ENCODE measurements at places on chromosomes 7 and 10. TPM values are rescaled to one million over a fixed set of nuclear protein-coding genes. Genes with fewer than 3 reads are reported as not detected.

DNA sequence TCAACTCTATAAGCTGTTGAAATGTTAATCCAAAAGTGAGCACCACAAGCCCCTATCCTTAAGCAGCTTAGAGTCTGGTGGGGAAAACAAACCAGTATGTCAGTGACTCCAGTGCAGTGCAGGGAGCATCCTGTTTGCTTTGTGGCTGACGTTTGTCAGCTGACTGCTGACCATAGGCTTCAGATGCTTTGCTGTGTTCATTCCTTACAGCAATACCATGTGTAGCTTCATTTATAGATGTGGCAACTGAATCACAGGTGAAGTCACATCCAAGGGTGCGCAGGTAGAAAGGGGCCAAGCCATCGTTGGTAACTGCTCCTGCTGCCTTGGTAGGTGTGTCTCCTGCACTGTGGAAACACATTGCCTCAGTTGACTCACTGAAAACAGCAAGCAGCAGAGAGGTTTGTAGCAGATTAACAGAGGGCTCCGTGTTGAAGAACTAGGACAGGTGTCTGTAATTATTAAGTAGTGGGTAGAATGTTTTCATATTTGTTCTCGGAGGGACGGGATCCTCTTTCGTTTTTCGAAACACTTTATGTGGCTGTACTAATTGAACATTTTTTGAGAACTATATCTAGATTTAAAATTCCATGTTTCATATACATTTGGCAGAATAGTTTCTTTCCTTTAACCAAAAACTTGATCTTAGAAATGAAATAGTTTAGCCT is 2.0 kb downstream of the INSIG1 start:
- DNase-seq = peak; percentile 69

GRCh38 chr10:7045891-7046599 is 364.8 kb downstream of the SFMBT2 start:
- DNase-seq = peak; percentile 29

GRCh38 chr7:155448632-155449007 is 9.3 kb upstream of the EN2 start:
- DNase-seq = no peak

- DNase-seq = no peak
Observed at GRCh38 chr7:229184-229964, 37.0 kb downstream of the FAM20C start.

- no peak for DNase-seq
Observed at GRCh38 chr7:80634505-80634904, 3.9 kb upstream of the CD36 start.

DNA sequence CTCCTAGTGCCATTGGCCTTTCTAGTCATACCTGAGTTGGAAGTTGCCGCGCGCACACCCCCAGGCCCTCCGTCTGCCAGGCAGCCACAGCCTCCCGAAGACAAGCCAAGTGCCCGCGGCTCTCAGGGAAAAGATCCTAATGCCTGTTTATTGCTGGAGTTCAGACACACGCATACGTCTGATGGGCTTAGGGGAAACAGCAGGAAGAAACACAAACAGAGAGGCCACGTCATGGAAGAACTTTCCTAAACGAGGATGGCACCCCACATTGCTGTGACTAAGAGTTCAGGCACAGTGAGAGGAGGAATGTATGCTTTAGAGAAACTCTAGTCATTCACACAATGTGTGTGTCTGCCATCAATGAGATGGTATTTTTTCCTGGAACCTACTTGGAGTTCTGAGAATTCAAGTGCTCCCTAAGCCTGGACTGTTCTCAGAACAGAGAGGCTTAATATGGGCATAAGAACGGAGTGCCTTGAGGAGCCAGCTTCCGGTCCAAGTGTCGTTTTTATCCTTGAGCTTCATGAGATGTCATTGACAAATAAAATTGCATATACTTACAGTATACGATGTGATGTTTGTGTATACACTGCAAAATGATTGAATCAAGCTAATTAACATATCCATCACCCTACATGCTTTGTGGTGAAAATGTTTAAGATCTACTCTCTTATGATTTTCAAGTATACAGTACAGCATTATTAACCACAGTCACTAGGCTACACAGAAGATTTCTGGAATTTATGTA is 11.6 kb upstream of the RBP3 start:
- no peak for DNase-seq

DNA sequence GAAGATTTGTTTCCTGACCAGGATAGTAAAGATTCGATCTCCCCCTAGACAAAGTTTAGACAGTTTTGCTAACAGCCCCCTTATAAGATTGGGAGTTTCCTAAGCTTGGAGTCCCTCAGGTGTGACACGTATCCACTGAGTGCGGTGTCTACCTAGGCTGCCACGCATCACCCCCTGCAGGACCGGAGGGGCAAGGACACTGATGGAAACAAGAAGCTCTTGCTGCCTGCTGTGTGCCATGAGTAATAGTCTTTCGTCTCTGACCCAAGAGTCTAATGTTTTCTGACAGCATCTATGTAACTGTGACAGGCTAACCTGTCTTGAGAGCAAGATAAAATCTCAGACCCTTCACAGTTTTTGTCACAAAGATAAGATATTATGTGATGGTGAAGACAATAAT is 173.5 kb downstream of the SEMA3E start:
- DNase-seq = no peak

DNA sequence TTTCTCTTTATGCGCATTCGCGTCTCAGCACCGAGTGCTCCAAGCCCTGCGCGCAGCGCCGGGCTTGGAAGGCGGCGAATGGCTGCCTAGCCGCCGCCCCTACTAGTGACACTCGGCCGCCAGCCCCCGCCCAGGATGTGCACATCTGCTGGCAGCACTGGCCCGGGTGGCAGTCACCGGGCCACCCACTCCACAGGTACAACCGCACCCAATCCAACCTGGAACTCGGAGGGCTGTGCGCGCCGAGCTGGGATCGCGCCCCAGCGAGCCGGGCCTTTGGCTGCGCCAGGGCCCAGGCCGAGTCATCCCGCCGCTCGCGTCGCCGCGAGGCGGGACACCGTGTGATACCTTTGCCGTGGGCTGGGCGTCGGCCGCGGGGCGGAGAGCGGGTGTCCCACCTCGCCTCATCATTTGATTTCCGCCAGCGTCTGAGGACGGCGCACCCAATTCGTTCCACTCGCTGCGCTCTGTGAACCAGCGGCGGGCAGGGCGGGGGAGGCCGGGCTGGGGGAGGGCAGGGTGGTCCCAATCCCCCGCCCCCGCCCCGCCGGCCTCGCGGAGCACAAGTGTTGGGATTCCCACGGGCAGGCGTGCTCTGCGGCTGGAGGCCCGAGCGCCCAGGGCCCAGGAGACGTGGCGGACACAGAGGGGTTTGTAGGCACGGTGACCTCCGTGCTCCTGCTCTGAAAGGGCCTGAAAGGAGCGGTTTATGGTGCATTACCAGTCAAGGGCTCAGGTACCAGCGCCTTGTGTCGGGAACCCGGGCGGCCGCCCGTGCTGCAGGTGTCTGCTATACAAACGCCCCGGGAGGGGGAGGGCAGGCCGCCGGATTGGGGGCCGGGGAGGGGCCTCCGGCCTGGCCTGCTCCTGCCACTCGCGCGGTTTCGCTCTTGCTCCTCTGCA is 17.8 kb upstream of the PTF1A start:
- no peak for DNase-seq

- DNase-seq = no peak
Observed at GRCh38 chr7:100974021-100974420, 4.7 kb downstream of the MUC12 start.

DNA sequence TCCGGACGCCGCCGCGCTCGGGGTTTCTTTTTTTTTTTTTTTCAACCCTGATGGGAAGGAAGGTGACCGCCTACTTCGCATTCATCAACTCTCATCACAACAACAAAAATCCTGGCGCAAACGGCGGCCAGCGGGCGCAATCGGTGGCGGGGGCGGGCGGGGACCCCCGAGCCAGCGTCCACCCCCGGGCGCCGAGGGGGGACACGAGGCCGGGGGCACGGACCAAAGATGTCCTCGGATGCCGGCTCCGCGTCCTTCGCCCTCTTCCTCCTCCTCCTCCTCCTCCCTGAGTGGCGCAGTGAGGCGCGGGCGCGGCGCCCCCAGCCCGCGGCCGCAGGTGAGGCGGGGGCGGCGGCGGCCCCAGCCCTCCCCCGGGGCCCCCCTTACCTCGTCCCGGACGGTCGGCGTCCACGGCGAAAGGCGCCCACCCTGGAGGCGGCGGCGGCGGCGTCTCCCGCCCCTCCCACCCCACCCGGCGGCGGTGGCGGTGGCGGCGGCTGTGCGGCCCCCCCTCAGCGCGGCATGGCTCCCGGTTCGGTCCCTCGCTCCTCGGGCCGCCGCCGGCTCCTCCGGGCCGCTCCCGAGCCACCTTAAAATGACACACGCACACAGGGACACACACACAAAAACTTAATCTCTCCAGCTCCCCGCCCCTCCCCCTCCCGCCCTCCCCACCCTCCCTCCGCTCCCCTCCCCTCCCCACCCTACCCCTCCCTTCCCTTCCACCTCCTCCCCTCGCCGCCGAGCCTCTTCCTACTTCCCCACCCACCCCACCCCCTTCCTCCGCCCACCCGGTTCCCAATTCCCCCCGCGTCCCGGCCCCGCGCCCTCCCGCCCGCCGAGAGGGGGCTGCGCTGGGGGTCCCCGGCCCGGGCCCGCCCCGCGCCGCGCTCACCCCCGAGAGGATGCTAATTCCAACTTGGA is at the start of gene CTBP2:
TSS of gene CTBP2 (minus strand) at position 632 of the 924 bp plus-strand sequence.
- peak; percentile 13 for DNase-seq

DNA sequence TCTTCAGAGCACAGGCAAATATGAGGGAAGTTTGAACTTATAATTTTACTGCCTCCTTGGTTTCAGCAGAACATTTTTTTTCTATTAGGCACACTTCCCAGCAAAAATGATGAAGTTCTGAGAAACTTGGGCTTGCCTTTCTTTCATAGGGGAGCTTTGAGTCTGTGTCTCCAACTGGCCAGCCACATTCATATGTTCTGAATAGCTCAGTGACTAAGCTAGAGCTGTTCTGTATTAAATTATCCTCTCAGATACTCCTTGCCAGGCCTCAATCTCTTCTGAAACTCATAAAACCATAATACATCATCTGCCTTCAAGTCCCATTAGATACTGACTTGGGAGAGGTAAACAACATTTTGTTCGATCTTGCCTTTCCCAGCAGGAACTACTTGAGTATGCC is 476.5 kb downstream of the GPAM start:
- no peak for DNase-seq

OR9A2 gene
- not detected for total RNA-seq

HSPB1 gene
- total RNA-seq = 15.9 TPM

NFE2L3 gene
- 1.00 TPM for total RNA-seq

TBX20 gene
- not detected for total RNA-seq

ASB15 gene
- not detected for total RNA-seq

Data from natural killer cell (primary cell).